Keratinocyte (primary cell): ENCODE measurements at places on chromosomes 13 and 19.

DNA sequence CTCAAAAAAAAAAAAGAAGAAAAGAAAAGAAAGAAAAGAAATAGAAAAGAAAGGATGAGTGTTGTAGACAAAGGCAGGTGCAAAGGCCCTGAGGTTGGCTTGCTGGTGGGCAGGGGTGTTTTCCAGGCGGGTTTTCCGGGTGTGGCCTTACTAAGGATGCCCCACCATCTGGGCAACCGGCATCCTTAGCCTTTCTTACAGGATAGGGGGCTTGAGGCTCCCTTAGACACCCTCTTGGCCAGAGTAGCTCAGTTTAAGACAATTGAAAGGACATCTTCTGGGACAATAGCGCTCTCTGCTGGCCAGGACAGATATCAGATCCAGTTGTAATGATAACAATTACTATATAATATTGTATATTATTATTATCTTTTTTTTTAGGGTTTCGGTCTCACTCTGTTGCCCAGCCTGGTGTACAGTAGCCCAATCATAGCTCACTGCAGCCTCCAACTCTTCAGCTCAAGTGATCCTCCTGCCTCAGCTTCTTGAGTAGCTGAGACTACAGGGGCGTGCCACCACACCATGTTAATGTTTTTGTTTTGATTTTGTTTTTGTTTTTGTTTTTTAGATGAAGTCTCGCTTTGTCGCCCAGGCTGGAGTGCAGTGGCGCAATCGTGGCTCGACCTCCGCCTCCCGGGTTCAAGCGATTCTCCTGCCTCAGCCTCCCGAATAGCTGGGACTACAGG, 1.4 kb upstream of the QTRT1 start:
- DNase-seq, result no peak

DNA sequence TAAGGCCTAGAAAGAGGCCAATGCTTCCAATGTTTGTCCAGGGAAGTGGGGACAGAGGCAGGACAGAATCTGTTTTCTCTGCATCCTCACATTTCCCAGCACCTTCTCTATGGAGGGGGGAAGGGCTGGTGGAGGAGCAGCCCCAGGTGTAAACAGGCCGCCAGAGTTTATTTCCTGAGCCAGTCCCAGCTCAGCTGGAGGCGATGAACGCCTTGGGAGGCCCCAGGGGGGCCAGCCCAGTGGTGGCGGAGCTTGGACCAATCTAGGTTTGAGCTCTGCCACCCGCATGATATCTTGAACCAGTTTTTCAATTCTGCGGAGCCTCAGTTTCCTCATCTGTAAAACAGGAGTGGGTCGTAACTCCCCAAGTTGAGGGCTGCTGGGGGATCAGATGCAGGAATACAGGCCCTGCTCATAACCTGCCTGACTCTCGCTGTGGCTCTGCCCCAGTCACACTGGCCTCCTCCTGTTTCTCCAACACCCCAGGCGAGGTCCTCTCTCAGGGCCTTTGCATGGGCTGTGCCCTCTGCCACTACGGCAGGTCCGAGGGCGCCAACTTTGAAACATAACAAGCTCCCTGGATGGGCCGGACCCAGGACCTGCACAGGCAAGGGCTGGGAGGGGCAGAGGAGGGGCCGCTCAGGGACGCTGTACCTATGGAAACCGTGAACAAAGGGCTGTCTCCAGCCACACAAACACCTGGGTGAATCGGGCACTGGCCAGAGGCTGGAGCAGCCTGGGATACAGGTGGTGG, 1.1 kb downstream of the TNFAIP8L1 start:
- DNase-seq, result no peak

- DNase-seq, result no peak
Measured at GRCh38 chr13:49828453-49828852, 36.0 kb upstream of the KPNA3 start.

DNA sequence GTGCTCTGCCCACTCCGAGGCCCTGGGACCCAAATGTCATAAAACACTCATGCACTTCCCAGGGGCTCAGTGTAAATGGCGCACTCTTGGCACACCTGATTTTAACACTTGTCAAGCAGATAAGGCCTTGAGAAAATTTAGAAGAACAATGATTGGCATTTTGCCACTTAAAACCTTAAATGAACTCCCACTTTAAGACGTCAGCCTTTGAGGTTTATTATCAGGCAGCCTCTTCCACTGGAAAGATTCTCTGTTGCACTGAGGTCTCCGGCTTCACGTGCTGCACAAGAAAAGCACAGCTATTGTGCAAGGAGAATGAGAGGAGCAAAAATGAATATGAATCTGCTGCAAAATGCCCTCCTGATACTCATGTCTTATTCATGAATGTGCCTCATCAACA, 38.5 kb upstream of the ATP11A start:
- DNase-seq, result no peak

GRCh38 chr19:45404557-45405434, at the start of gene PPP1R13L:
PPP1R13L (minus strand) TSS chr19:45405069; CDS start chr19:45398318, 6,751 bp downstream.
- DNase-seq, result peak; percentile 94

DNA sequence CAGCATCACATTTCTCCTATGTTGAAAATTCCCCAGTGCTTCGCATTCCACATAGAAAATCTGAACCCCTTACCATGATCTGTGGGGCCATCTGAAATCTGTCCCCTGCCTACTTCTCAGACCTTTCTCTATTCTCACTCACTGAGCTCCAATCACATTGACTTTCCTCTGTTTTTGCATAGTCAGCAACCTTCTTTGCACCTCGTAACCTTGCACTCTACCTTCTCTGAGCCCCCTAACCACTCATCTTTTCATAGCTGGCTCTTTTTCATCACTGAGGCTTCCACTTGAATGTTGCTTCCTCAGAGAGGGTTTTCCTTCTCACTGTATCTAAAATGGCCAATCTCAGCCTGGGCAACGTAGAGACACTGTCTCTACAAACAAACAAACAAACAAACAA, 286.3 kb downstream of the GPC5 start:
- DNase-seq, result no peak

DNA sequence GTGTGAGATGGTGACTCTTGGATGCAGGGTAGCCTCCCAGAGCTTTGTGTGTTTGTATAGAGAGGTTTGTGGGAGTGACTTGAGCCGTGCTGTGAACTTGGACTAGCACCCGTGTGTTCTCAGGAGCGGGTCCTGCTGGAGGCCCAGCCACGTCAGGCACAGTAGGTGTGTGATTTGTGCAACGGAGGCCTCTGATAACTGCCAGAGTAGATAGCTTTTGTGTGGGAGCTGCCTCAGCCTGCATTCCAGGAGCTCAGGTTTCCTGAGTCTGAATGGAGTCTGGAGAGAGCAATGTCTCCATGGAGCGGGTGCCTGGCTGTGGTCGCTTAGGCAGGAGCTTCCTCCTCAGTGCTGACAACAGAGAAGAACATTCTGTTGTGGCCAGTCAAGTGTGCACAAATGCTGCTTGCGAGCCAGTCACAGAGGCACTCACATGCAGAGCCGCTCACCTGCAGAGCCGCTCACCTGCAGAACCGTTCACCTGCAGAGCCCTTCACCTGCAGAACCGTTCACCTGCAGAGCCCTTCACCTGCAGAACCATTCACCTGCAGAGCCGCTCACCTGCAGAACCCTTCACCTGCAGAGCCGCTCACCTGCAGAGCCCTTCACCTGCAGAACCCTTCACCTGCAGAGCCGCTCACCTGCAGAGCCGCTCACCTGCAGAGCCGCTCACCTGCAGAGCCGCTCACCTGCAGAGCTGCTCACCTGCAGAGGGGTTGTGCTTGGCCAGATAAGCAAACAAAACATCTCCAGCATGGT, 32.6 kb downstream of the TFDP1 start:
- no peak for DNase-seq

DNA sequence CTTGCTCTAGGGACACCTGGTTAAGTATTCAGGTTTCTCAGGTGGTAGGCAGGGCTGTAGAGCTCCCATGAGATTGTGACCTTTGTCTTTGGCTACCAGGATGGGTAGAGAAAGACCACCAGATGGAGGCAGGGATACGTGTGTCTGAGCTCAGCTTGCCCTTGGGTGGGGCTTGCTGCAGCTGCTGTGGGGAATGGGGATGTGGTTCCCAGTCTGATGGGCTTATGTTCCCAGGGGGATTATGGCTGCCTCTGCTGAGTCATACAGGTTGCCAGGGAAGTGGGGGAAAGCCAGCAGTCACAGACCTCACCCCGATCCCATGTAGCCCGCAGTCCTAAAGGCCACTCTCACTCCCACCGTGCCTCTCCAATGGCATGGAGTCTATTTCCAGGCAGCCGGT, 659.9 kb upstream of the KLF12 start:
- no peak for DNase-seq

- DNase-seq, result no peak
Measured at GRCh38 chr13:100387416-100387815, 201.2 kb downstream of the GGACT start.
